ENCODE measurements at places on chromosomes 2 and 18.

DNA sequence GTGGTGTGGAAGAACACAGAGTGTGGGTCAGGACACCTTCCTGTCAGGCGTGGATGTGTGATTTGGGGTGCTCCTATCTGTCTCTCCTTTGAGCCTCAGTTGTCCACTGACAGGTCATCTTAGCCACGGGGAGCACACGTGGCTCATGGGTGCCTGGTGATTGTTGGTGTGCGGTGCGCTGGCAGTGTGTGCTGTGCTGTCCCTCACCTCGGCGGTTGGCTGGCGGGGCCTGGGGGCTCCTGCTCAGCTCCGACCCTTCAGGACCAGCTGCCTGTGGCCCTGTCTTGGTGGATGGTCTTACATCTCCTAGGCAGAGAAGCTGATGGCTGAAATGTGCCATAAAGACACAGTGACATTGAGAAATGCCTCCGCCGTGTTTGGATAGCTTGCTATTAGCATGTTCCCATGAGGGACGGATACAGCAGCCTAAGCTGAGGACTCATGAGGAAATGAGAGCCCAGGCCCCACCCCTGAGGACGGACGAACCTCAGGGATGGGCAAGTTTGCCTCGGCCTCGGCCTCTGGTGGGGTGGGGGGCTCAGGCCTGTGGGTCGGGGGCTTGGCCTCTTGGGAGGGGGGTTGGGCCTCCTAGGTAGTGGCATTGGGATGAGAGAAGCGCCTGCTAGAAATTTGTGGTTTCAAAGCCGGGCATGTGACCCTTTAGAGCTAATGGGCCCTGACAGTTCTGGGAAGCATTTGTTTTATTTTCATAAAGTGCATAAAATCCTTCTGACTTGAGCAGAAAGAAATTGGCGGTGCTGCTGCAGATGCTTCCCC lies 20.3 kb upstream of the ASB1 start:
- no peak for DNase-seq

GRCh38 chr18:76387608-76388007 lies 107.4 kb downstream of the ZNF516 start:
- no peak for DNase-seq

DNA sequence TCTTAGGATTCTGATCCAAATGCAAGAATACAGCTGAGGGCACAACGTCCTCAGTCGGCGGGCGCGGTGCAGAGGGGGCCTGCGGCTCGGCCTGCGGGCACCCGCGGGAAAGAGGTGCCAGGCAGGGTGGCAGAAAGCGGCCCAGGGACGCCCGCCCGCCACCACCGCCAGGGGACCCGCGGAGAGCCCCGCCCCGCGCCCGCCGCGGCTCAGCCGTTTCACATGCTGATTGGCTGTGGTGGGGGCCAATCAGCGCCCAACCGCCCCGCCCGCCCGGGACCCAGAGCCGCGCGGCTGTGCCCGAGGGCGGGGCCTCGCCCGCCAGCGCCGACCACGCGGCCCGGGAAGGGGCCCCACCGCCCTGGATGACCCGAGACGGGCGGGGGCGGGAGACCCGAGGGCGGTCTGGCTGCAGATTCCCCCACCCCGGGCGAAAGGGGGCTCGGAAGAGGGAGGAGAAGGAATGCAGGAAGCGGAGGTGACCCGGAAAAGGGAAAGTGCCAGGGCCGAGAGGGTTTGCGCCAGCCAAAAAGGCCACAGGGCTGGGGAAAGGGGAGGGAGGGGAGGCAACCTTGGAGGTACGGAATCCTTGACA lies 8.0 kb downstream of the IRS1 start:
- peak; percentile 90 for DNase-seq

GRCh38 chr2:143219266-143219665 lies 90.0 kb downstream of the ARHGAP15 start:
- no peak for DNase-seq

DNA sequence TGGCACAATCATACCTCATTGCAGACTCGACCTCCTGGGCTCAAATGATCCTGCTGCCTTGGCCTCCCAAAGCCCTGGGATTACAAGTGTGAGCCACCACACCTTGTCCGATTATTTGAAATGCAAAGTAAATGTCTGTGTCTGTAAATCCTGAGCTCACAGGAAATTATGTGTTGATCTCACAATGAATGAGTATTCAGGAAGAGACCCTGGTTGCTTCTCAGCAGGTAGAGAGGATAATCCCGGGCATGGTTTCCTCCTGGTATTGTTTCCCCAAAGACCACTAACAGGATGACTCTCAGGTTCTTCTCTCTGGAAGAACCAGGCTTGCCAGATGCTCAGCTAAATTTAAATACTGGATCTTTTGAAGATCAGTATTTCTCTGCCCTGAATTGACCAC lies 147.6 kb downstream of the LDLRAD4 start:
- DNase-seq, result no peak

- no peak for DNase-seq
These were observed 46.9 kb downstream of the FBLN7 start for GRCh38 chr2:112185131-112185530.

DNA sequence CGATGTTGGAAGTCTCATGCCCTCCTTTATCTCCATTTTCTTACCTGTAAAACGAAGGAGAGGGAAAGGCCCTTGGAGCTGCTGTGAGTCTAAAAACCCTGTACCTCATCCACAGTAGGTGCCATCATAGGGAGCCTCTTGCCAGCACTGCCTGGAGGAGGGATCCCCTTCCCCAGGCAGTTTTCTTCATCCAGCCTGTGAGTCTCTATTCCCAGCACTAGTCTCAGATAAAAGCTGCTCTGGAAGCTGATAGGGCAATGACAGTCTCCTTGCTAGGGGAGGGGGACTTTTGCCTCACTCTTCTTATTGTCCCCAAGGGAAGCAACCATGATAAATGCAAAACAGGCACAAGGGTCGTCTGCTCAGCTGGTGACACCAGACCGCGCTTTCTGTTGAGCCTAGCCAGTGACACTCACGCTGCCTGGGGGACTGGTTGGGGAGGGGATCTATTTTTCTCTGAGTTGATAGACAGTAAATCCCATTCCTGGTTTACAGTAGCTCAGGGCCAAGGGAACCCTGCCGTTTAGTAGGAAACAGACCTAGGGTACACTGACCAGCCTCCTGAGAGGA lies 139.5 kb upstream of the NABP1 start:
- DNase-seq, result no peak

DNA sequence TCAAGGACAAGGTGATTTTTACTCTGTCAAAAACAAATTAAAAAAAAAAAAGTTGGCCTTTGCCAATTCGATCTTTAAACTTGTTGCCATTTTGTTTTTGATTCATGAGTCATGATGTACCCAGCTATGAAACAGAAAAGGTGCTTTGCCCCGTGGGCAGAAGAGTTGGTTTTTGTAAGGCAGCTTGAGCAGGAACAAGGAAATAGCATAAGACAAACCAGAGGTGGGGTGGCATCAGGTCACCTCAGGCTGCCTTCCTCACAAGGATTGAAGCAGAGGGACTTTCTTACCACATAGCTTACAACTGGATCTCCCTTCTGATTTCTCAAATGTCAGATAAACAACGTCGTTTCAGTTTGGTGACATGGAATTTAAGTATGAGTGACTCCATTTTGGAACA lies 123.8 kb downstream of the ARL4C start:
- DNase-seq, result no peak

DNA sequence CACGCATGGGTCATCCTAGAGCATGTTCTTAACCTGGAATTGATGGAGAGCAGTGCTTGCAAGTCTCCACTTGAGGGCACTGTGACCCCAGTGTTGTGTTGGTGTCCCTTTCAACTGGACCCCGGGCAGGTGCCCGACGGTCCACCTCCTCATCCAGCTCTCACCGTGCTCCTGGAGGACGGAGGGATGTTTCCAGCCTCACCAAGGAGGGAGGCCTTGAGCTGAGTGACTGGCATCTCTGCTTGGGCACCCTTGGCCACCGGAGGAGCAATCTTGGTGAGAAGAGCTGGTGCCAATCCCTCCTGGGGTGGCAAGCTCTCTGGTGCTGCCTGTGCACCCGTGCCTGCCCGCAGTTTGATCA lies 45.4 kb upstream of the ASB18 start:
- DNase-seq, result no peak

GRCh38 chr2:31523871-31524492 lies 56.8 kb downstream of the SRD5A2 start:
- no peak for DNase-seq

- DNase-seq, result no peak
These were observed 56.0 kb downstream of the SERPINB7 start for GRCh38 chr18:63831080-63831788.

GRCh38 chr2:85748985-85749875 lies 4.6 kb upstream of the ATOH8 start:
- DNase-seq, result no peak

DNA sequence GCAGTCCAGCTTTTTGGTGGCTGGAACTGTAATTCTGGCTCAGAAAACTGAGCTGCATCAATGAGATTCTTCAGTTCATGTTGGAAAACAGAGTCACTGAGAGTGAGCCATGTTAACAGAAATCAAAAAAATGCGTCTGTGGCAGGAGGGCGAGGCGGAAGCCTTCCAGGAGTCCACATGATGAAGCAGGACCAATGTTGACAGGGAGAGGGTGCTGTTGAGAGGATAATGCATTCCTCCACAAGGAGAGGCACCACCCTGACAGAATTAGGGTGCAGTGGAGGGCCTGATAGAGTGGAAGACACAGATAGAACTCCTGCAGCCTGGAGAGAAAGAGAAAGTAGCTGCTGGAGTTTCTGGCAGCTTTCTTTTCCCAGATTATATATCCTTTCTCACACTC lies 111.5 kb downstream of the MGAT5 start:
- DNase-seq, result no peak

GRCh38 chr2:218957671-218958070 lies 1.8 kb upstream of the CDK5R2 start:
- DNase-seq, result no peak

DNA sequence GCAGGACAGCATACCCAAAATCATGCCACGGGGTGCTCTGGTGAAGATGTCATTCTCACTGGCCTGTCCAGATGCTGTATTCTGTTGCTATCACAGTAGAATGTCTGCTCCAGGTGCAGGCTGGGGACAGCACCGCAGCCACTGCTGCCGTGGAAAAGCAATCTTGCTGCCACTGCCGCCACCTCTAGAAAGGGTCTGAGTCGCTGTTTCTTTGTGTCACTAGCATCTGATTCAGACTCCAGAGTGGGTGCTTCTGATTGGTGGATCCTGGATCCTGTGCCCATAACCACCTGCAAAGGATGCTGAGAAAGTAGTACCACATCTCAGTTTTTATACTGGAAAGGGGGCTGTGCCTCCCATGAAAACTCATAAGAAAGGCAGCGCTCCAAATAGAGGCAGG lies 45.3 kb upstream of the CTLA4 start:
- no peak for DNase-seq

- no peak for DNase-seq
These were observed 141.7 kb downstream of the DIS3L2 start for GRCh38 chr2:232103140-232103737.

- DNase-seq, result no peak
These were observed 102.4 kb upstream of the EPAS1 start for GRCh38 chr2:46194856-46195255.

DNA sequence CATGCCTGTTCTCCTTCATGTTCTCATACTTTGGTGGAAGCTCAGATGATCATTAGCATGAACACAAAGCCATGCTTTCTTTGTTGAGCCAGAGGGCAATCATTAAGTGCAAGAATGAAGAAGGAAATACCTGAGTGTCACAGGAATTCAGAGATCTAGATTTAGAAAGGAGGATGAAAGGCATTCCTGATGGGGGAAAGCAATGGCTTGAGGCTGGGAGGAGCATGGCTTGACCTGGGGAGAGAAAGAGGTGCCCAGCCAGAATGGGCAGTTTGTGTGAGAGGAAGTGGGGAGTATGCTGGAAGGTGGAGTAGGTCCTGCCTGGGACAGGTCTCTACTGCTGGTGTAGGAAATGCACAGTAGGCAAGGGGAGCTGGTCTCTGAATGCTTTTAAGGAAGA lies 35.1 kb downstream of the SLC4A3 start:
- no peak for DNase-seq

DNA sequence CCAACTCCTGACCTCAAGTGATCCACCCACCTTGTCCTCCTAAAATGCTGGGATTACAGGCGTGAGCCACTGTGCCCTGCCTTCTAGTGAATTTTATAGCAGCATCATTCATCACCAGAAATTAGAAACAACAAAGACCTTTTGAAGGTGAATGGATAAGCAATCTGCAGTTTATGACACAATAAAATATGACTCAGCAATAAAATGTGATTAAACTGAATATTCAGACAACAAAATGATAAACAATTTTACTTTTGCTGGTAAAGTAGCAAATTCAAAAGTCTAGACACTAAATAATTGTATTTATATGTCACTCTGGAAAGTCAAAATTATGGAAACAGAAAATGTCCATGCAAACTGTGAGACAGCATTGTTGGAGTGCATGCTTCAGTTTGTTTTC lies 656.6 kb downstream of the CBLN2 start:
- no peak for DNase-seq

- no peak for DNase-seq
These were observed 47.7 kb downstream of the PRKCE start for GRCh38 chr2:45699032-45699658.

GRCh38 chr18:54825601-54826344 lies 2.5 kb upstream of the RAB27B start:
- DNase-seq, result no peak

DNA sequence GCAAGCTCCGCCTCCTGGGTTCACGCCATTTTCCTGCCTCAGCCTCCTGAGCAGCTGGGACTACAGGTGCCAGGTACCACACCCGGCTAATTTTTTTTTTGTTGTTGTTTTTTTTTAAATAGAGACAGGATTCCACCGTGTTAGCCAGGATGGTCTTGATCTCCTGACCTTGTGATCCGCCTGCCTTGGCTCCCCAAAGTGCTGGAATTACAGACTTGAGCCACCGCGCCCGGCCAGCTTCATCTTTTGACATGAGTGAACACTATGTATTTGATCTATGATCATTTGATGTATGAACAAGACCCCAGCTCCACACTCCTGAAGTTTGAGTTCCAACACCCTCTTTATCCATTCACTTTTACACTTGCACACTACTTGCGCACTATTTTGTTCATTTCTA lies 43.4 kb upstream of the LPIN2 start:
- no peak for DNase-seq

DNA sequence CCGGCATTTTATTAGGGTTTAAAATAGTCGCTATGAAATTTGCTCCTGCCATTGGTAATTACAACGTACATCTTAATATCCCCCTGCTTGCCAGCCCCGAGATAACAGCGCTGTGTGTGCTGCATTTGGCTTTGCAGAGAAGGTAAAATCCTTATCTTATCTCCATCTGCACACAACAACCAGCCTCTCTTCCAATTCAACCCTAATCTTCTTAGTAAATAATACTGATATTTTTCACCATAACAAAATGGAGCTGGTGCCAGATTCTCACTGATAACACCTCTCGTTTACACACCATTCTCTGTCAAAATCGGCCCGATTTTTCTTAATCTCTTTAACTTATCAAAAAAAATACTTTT lies 61.4 kb upstream of the SIX3 start:
- DNase-seq, result no peak
